Body of pancreas (tissue), 4 donors: ENCODE measurements at places on chromosomes 1 and 21. TPM values are rescaled to one million over a fixed set of nuclear protein-coding genes. Genes with fewer than 3 reads are reported as not detected.
A peak's percentile ranks its signal among the peaks of the same experiment; 100 is the strongest.

ITLN2 gene
- total RNA-seq: not detected

- DNase-seq: peak; percentile 2
Observed at GRCh38 chr1:98732985-98733781, 71.7 kb downstream of the SNX7 start.

DNA sequence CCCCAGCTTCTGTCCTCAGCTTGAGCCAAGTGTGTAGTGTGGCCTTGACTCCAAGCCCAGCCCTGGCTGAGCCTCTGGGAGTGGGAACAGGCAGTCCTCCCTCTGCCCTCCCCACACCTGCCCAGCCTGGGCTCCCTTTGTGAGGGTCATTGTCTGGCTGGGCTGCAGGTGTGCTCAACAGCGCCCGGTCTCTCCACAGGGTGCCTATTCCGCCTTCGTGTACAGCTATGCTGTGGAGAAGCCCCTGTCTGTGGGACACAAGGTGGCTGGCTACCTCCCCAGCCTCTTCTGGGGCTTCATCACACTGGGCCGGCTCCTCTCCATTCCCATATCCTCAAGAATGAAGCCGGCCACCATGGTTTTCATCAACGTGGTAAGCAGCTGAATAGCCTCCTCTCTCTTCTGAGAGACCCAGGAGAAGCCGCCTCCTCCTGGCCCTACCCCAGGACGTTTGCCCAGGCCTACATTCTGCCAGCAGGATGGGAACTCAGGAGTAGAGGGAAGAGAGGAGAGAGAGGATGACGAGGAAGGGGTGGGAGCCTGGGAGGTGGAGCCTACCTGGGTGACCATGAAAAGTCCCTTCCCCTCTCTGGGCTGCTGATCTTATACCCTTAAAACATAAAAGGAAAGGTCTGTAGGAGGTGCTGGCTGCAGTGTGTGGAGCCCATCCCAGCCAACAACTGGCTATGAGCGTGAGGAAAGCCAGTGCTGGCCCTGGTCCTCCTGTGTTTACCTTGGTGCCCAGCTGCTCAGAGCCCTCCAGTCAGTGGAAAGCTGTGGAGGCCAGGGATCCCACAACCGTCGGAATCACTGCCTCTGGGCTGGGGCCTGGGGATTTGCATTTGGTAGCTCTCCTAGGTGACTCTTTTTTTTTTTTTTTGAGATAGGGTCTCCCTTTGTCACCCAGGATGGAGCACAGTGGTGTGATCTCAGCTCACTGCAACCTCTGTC lies 45.7 kb downstream of the ELK4 start:
- DNase-seq: peak; percentile 75

GLUL gene
- total RNA-seq: 1,699 TPM

- DNase-seq: no peak
Observed at GRCh38 chr1:92851729-92852128, 19.9 kb downstream of the RPL5 start.

DNA sequence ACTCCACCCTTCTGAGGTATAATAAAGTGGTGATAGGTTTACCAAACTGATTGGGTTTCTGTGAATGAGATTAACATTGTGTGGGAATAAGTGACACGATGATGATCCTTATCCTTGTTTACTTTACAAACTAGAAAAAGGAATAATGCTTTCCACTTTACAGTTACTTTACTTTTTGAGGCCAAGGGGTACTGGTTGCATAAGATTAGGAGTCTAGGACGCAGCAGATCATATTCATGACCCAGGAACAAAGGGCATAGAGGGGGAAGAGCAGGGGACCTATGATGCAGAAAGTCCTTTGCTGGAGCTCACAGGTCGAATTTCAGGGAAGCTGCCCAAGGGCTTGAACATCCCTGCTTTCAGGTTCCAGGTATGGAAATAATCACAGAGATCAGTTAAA lies 20.4 kb downstream of the FGGY start:
- no peak for DNase-seq

GRCh38 chr1:29222686-29223085 lies 8.0 kb downstream of the MECR start:
- no peak for DNase-seq

PFKL gene
- 56.8 TPM for total RNA-seq

DNA sequence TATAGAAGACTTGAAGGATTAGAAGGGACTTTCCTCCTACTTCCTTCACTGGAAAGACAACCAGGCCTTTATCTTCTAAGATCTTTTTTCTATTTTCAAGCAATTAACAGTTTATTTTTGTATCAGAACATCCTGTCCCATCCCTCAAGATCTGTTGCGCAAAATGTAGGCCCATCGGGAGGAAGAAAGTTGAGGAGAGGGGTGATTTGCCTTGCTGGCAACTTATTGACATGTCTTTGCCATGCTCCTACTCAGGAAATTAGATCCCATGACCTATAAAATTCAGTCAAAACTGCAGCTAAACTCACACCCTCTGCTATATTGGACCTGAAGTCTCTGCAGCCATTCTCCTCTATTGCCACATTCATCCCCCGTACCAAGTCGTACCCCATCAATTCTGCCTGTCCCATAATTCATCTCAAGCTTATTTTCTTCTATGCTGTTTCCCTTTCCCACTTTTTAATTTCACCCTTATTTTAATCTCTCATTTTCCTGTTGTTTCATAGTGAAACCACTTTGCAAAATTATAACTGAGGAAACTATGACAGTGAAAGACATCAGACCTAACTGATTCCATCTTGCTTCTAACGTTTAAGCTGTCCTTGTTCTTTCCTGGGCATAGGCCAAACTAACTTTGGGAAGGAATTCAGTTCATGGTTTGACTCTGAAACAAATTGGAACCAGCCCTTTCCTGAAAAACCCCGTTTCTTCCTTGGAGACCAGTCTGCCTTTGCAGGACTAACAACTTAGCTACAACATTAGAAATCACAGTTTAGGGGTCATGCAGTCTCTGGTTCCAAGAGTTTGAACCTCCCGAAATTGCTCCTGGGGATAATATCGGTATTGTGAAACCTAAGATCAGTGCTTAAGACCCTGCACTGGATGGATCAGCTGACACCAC lies 195.7 kb upstream of the PTBP2 start:
- DNase-seq: no peak

DNA sequence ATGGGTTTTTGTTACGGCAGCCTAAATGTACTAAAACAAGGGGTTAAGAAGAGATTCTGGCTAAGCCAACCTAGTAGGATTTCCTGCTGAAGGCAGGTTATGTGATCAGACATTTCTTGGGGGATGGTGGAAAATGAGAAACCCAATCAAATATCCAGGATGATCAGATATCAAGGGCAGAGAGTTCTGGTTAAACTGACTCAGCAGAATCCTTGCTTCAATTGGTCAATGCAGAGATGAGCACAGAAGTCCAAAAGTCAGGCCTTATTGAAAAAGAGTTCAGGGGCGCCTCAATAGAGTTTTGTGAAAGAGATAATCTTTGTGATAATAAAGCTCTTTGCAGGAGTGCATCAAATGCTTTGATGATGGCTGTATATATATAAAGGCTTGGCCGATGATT lies 237.1 kb downstream of the AMY1C start:
- no peak for DNase-seq

- DNase-seq: no peak
Observed at GRCh38 chr1:87084244-87084836, 169.9 kb downstream of the HS2ST1 start.

DNA sequence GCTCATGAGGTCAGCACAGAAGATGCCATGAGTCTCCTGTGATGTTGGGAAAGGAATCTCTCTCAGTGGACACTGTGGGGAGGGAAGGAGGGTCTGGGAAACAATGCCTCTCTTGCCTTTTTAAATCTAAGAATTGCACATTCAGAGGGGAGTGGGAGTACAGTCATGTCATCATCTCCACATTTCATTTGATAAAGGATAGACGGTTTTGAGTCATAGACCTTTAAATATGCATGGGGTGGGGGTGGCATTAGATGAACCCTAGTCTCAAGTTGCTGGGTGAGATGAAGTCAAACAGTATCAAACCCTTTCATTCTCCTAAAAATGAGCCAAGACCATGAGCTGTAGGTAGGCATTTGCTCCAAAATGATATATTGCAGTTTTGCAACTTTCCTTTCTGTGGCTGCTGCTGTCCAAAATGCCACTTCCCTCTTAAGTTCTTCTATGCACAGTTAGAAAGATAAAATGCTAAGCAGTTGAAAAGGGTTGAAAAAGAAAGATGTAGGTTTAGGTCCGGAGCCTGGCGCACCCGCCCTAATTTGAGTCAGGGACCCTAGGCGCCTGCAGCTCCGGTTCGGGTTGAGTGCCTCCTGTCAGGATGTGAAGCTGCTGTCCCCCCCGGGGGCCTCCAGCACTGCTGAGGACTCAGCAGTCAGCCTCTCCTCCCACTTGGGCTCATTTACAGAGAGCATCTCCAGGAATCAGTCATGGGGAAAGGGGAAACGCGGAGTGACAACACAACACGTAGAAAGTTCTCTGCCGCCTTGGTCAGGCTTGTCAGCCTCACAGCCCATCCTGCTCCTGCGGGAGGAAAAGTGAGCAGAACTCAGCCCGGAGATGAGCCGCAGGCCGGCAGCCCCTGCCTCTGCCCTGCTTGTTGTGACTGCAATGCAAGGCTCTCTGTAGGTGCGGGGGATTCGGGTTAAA lies 479.3 kb upstream of the RUNX1 start:
- peak; percentile 23 for DNase-seq

MNDA gene
- 3.1 TPM for total RNA-seq

GRCh38 chr1:179767996-179768395 lies 24.9 kb downstream of the FAM163A start:
- DNase-seq: no peak

FCRL2 gene
- total RNA-seq: not detected

- peak; percentile 86 for DNase-seq
Observed at GRCh38 chr1:205983925-205984725, 19.1 kb downstream of the RAB7B start.

ZNF593OS gene
- not detected for total RNA-seq

LCE2A gene
- not detected for total RNA-seq

CLDN19 gene
- total RNA-seq: not detected

DNA sequence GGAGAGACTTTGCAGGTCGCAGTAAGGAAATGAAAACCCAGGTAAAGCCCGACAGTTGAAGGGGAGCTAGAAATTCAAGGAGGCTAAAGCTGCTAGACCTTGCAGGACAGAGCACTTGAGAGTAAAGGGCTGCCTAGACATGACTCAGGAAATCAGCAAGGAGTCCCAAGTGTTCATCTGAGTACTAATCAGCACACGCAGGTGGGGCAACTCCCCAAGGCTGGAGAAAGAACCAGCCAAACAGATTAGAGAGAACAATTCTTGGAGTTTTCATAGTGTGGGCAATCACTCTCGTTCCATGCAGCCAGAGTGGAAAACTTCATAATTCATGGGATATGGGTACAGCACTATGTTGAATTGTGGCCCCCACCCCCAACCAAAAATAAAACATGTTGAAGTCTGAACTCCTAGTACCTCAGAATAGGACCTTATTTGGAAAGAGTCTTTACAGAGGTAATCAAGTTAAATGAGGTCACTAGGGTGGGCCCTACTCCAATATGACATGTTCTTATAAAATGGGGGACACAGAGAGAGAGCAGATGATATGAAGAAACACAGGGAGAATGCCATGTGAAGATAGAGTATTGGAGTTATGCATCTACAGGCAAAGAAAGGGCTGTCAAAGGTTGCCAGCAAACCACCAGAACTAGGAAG lies 28.0 kb downstream of the SYDE2 start:
- DNase-seq: no peak

GRCh38 chr1:8329439-8329838 lies 11.5 kb downstream of the SLC45A1 start:
- no peak for DNase-seq

GRCh38 chr1:159884296-159884695 lies 15.7 kb downstream of the CFAP45 start:
- no peak for DNase-seq

DNA sequence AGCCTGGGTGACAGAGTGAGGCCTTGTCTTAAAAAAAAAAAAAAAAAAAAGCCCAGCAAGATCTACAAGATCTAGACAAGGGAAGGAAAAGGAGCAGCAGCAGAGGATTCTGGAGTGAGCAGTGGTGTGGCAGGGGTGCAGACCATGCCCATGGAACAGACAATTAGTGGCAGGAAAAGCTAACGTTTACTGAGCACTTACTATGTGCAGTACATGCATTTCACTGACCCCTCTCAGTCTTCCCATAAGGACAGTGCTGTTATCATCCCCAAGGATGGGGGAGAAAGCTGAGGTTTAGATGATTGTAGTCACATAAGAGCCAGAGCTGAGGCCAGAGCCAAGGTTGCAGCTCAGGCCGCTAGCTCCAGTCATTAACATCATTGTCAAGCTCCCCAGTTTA lies 5.9 kb downstream of the PODN start:
- DNase-seq: no peak

DNA sequence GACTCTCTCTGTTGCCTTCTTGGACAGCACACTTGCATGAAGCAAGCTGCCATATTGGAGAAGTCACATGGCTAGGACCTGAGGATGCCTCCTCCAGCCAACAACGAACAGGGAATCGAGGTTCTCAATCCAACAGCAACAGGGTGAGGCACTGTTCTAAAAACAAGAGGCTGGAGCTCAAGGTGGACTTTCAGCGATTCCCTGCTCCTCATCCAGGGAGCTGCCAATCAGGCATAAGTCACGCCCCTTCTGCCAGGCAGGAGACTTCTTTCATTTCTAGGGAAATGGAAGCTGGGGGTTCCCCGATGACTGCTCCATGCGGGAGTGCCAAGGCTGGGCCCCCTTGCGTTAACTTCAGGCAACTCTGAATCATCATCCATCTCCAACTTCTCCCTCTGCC lies 22.7 kb upstream of the IFNAR1 start:
- no peak for DNase-seq

DNA sequence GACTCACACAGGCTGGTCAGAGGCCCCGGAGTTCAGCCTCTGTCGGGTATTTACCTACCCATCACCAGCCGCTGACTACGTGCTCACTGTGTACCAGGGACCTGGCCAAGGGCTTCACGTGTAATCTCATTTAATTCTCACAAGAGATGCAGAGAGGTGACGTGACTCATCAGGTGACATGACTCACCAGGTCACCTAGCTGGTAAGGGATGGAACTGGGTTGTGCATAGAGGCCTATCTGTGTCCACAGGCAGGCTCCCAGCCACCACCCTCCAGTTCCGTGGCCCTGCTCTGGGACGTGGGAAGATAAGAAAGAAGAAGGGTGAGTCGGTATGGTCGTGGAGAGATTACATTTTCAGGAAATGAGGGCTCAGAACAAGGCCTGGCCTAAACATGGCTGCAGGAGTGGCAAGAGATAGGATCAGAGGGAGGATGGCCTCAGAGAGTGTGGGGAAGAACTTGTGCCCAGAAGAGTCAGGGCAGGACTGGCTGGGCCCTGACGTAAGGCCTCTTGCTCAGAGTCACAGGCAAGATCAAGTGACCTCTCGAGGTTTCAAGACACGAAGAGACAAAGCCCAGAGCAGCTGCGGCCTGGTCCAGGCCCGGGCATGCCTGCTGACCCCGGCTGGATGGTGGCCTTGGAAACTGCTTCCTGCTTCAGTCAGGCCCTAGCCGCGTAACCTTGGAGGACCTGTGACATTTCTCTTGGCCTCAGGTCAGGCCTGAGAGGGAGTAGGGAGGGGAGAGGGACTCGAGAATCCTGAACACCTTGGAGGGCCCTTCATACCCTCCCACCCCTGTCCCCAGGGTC lies 52.7 kb upstream of the WASF2 start:
- peak; percentile 47 for DNase-seq

OR2T10 gene
- total RNA-seq: not detected

GRCh38 chr1:231487910-231488309 lies 40.6 kb upstream of the TSNAX start:
- DNase-seq: no peak

DFFA gene
- 13.5 TPM for total RNA-seq

NIT1 gene
- 38.6 TPM for total RNA-seq

SPRR5 gene
- not detected for total RNA-seq
